ENCODE measurements at places on chromosomes 12 and 14.

- DNase-seq, result no peak
Measured at GRCh38 chr12:9779209-9779608, 18.5 kb upstream of the CD69 start.

- DNase-seq, result no peak
Measured at GRCh38 chr14:71105177-71105576, 197.9 kb downstream of the PCNX1 start.

DNA sequence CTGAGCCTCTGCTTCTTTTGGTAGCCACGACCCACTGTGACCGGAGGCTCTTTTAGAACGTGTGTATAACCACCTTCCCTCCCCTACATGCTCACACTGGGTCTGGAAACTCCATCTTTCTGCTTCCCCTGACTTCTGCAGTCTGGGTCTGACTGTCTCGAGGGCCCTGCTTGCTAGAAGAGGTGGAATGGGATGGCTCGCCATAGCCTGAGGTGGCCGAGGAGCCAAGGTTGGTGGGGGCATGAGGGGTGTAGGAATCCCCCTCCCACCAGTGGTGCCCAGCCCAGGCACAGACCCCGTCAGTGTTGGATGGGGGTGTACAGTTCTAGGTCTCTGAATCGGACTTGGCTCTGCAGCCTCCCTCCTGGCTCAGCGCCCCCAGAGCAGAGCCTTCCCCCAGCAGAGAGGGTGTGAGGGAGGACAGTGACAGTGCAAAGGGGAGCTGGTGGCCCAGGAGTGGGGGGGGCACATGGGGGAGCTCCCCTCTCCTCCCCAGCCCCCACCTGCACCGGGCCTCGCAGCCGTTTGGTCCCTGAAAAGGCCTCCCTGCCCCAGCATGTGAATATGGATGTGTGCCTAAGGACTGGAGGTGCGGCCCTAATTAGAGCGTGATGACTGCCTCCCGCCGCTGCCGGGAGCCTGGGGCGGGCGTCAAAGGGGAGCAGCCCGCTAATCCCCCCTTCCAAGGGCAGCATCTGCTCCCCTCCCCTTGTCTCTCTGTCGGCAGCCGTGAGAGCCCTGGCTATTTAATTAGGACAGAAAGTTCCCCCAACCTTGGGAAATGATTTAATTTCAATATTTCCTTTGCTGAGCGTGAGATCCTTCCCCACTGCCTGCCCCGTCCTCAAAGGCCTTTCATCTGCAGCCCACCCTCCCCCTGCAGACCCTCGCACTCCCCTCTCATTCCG lies 196.2 kb upstream of the C14orf180 start:
- no peak for DNase-seq

- no peak for DNase-seq
Measured at GRCh38 chr12:118925826-118926225, 55.5 kb upstream of the SRRM4 start.

- no peak for DNase-seq
Measured at GRCh38 chr12:128449146-128449894, 182.3 kb downstream of the TMEM132C start.

DNA sequence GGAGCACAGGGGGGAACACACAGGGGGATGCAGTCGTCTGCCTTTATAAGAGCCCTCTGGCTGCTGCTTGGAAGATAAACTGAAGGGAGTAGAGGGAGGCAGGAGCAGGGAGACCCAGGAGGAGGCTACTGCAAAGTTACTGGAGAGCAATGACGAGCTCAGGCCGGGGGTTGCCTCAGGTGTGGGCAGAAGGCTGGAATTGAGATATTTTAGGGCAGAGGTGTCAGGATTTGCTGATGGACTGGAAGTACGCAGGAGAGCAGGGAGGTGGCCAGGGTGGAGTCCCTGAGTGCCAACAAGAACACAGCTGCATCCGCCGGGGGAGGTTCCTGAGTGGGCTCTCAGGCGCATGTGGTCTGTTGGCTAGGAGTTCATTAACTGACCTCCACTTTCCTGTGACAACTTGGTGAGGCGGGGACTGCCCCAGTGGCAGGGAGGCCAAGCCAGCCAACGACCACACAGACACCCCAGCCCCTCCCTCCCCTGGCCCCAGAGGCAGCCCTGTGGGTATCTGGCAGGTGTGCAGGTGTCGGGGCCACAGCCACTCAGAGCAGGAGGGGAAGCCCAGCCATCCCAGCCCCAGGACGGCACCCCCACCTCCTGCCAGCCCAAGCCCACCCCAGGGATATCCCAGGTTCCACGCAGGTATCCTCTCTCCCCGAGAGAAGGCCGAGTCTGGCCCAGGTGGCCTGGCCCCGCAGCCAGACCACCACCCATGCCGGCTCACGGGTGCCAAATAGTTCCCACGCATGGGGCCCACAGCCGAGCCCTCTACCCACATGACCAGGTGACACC lies 85.4 kb downstream of the NCOR2 start:
- no peak for DNase-seq

DNA sequence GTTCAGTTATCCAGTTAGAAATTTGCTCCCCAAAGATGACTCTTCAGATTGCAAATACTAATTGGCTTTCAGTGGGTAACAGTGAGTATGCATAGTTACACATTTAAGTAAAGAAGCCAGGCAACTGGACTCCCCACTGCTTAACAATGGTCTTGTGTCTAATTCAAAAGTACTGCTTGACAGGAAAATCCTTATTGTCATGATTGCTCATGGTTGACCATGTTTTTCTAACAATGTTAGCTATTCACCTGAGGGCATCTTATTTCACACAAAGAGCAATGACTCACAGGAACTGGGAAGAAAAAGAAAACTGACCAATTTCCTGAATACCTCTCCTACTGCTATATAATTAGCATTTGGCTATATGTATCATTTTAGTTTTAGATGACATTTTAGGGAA lies 33.7 kb upstream of the ALG10B start:
- no peak for DNase-seq

DNA sequence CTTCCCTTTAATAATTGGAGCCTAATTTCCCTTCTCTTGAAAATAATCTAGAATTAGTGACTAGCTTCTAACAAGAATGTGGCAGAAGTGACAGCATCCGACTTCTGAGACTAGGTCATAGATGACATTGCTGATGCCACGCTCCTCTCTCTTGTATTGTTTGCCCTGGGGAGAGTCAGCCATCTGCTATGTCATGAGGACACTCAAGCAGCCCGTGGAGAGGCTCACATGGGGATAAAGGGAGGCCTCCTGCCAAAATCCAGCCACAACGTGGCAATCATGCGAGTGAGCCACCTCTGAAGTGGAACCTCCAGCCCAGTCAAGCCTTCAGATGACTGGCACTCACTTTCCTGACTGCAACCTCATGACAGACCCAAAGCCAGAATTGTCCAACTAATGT lies 54.2 kb upstream of the LRRK2 start:
- no peak for DNase-seq

DNA sequence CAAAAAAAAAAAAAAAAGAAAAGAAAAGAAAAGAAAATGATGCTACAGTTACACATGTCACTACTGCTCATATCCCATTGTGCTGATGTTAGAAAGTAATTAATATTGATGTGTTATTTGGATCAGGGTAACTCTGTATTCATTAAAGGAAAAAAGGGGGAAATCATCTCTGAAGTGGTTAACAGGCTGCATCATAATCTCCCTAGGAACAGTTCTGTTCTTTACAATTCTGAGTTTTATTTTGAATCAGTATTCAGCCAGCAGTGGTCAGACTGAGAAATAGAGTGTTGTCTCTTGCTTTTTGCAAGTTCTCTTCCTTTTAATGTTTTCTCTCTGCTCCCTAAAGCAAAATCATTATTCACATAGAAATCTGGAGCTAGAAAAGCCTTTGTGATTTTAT lies 128.6 kb upstream of the CRY1 start:
- DNase-seq, result no peak

- DNase-seq, result no peak
Measured at GRCh38 chr14:59389936-59390335, 75.2 kb downstream of the GPR135 start.

DNA sequence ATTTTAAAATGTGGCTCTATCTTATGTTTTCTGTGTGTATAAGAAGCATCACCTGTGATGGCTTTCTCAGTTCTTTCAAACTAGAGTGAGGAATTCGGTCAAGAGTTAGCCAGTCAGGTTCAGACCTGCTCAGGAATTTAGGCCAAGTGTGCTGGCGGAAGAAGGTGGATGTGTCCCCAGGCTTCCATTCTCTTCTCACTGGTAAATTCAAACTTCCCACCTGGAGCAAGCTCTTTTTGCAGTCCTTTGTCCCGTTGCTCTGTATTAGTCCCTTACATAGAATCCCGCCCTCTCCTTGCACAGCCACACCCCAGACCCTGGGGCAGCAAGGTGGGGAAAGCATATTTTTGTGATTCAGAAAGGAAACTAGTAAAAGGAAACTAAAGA lies 124.7 kb upstream of the PWP1 start:
- DNase-seq, result no peak

- peak; percentile 72 for DNase-seq
Measured at GRCh38 chr12:54749191-54749818, 101.1 kb upstream of the DCD start.

- DNase-seq, result no peak
Measured at GRCh38 chr14:103209054-103209453, 85.8 kb downstream of the TNFAIP2 start.

GRCh38 chr14:35257809-35258208 lies 34.4 kb upstream of the PSMA6 start:
- DNase-seq, result no peak

DNA sequence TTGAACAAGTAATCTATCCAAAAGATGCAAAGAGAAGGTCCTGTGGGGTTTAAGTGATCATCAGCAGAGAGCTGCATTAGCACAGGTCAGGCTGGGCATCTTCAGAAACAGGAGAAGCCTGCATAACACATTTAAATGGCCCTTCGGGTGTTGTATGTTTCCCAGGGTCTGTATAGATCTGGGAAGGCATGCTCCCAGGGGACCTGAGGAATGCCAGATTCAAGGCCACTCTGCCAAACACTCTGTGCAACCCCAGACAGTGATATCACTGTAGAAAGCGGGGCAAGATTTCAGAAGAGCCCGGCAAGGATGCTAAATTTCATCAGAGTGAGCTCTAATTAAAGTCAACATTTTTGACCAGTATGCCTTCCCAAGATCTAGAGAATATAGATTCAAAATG lies 92.9 kb downstream of the ARMH4 start:
- DNase-seq, result no peak

GRCh38 chr12:97714107-97714563 lies 251.5 kb downstream of the RMST start:
- no peak for DNase-seq

DNA sequence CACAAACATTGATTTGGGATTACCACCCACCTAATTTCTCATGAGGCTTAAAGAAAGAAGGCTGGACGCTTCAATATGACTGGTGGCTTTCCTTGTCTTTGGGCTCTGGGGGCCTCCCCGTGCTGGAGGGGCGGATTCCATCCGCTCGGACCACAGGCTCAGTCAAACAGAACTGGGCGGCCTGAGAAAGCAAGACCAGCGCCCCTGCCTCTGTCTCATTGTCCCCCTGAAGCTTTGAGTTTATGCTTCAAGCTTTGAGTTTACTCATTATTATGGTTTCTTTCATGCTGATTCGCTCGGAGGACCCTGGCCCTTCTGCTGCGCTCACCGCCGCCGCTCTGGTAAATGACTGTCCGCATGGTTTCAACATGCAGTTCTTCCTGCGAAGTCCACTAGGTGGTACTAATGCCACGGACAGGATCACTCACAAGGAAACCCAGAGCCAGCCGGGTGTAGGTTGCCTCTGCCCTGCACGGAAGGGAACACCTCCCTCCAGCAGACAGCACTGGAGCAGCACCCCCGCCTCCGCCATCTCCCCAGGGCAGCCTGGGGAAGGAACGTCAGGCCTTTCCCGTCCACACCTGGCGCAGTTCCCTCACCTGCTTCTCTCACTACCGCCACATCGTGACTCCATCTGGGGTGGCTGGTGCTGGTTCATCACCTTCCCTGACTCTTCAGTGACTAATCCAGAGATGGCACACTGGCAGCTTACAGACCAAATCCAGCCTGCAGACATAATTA lies 13.2 kb upstream of the TIGAR start:
- peak; percentile 16 for DNase-seq

- DNase-seq, result peak; percentile 79
Measured at GRCh38 chr12:94262228-94263010, 114.0 kb downstream of the PLXNC1 start.

DNA sequence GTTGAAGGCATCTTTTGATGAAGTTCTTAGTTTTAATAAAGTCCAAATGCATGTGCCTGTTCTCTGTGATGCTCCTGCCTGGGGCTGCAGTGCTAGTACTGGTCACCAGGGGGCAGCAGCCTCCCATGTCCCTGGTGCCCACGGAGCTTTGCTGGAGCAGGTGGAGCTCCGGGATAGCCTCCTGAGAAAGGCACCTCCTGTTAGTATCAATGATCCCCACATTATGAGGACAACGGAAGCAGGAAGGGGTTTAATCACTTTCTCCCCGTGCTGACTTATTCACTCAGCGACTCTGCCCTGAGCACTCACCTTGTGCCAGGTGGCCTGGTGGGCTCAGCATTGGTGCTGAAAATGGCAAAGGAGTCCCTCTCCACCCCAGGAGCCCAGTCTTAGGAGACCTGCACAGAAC lies 123.0 kb upstream of the PZP start:
- DNase-seq, result peak; percentile 77

GRCh38 chr12:120965534-120966091 lies 12.7 kb upstream of the HNF1A start:
- DNase-seq, result no peak

GRCh38 chr12:22339691-22340090 lies 5.2 kb upstream of the ST8SIA1 start:
- DNase-seq, result no peak

GRCh38 chr12:92139634-92140150 lies 6.0 kb downstream of the BTG1 start:
- DNase-seq, result peak; percentile 40

- DNase-seq, result no peak
Measured at GRCh38 chr12:124501827-124502226, 65.6 kb downstream of the NCOR2 start.

DNA sequence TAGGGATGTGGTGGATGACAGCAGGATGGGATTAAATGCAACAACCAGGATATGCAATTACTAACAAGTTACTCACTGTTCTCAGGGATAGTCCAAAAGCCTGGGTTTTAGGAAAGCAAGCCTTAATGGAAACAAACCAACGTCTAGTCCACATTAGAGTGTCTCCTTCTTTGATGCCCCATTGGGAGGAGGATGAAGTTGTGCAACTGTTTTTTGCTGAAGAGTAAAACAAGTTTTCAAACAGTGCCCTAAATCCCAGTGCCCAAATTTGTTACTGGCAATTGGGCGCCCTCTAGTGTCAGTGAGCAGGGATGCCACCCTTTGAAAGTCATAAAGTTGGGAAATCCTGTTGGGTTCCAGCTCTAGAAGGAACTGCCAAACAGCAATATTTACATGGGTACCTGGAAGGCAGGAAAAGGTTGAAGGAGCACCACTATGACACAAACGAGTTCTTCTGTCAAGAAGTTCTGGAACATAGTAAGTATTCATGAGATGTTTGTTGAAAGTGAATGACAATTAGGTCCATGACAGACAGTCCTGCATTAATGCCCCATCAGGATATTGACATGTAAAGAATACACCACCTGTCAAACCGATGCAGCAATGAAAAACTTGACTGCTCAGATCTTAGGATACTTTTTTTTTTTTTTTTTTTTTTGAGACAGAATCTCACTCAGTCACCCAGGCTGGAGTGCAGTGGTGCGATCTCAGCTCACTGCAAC lies 11.1 kb upstream of the DPF3 start:
- DNase-seq, result peak; percentile 76

- no peak for DNase-seq
Measured at GRCh38 chr14:104398656-104399055, 180.9 kb upstream of the C14orf180 start.

Measured in CD4-positive, alpha-beta T cell treated with Interleukin-2 at 100 ng/mL for 4 hours (primary cell).